ENCODE measurements at places on chromosomes 2 and 18. TPM values are rescaled to one million over a fixed set of nuclear protein-coding genes. Genes with fewer than 3 reads are reported as not detected.

Gene PAPOLG
- 13.4 TPM for total RNA-seq

Gene SPR
- total RNA-seq = 12.8 TPM

Gene SULT1C2
- total RNA-seq = not detected

Gene DPP10
- total RNA-seq = 2.6 TPM

Gene GAD1
- total RNA-seq = not detected

Gene DNAH7
- total RNA-seq = 1.3 TPM

Gene NR4A2
- total RNA-seq = 57.6 TPM

Gene SKOR2
- not detected for total RNA-seq

Gene PLEK
- total RNA-seq = not detected

Gene INHBB
- 0.32 TPM for total RNA-seq

Gene LIMS2
- 1.3 TPM for total RNA-seq

Gene GPR39
- total RNA-seq = not detected

Gene KCNS3
- total RNA-seq = 1.4 TPM

Gene CCBE1
- total RNA-seq = 34.5 TPM

Gene SIX2
- 0.72 TPM for total RNA-seq

Gene ZSWIM2
- total RNA-seq = not detected

Gene ALLC
- not detected for total RNA-seq

Gene NEB
- total RNA-seq = 1.9 TPM

Gene C1QL2
- total RNA-seq = not detected

Gene CABYR
- 6.9 TPM for total RNA-seq

Gene LGALSL
- total RNA-seq = 17.7 TPM

Gene CACNB4
- total RNA-seq = under 0.01 TPM

Gene ANKRD62
- total RNA-seq = not detected

Gene B4GALT6
- total RNA-seq = 1.7 TPM

Gene BCL11A
- 2.5 TPM for total RNA-seq

Gene ALPP
- not detected for total RNA-seq

Gene CROCC2
- total RNA-seq = not detected

Gene OTX1
- not detected for total RNA-seq

Gene PLEKHH2
- 5.2 TPM for total RNA-seq

Gene AQP12B
- total RNA-seq = not detected

Gene RMDN2
- total RNA-seq = 2.2 TPM

Gene PTPN18
- 14.1 TPM for total RNA-seq

Gene ARHGAP15
- 1.4 TPM for total RNA-seq

Gene MOGAT1
- not detected for total RNA-seq

Gene DES
- under 0.01 TPM for total RNA-seq

Gene ARL5A
- 42.7 TPM for total RNA-seq

Gene C2orf15
- not detected for total RNA-seq

Gene DNAJC5G
- not detected for total RNA-seq

Gene GAREM2
- total RNA-seq = 1.9 TPM

Gene TRIM54
- total RNA-seq = 0.24 TPM

Gene REG3G
- total RNA-seq = not detected

Gene GREB1
- total RNA-seq = 0.13 TPM

Gene SGPP2
- 0.48 TPM for total RNA-seq

Gene PDE1A
- total RNA-seq = 15.3 TPM

Gene CCNYL1
- 5.9 TPM for total RNA-seq

Gene IL37
- not detected for total RNA-seq

Gene SAG
- total RNA-seq = not detected

Gene RBKS
- total RNA-seq = 1.4 TPM

Gene GEN1
- total RNA-seq = 6.3 TPM

Gene TFCP2L1
- total RNA-seq = 0.16 TPM

Gene SATB2
- total RNA-seq = 7.3 TPM

Gene TSPYL6
- not detected for total RNA-seq

Gene GALNT14
- total RNA-seq = 0.56 TPM

Gene ZAP70
- total RNA-seq = not detected

Gene ARHGEF4
- total RNA-seq = 7.4 TPM

Gene KHK
- total RNA-seq = 0.24 TPM
